Left colon (tissue), 2 donors: ENCODE measurements at places on chromosomes 13 and 19. TPM values are rescaled to one million over a fixed set of nuclear protein-coding genes. Genes with fewer than 3 reads are reported as not detected.

The SWSAP1 gene
- 3.4 TPM for total RNA-seq

The APOE gene
- 88.2 TPM for total RNA-seq

The WDR62 gene
- 0.84 TPM for total RNA-seq

The DCT gene
- not detected for total RNA-seq

The TINCR gene
- 7.2 TPM for total RNA-seq

The LRRC4B gene
- 1.2 TPM for total RNA-seq

The AZU1 gene
- not detected for total RNA-seq

The GJB2 gene
- 39.0 TPM for total RNA-seq

GRCh38 chr13:110463871-110464510 lies 97.5 kb downstream of the RAB20 start:
- no peak for DNase-seq

- DNase-seq, result no peak
These were observed 68.6 kb upstream of the MIR17HG start for GRCh38 chr13:91278888-91279287.

DNA sequence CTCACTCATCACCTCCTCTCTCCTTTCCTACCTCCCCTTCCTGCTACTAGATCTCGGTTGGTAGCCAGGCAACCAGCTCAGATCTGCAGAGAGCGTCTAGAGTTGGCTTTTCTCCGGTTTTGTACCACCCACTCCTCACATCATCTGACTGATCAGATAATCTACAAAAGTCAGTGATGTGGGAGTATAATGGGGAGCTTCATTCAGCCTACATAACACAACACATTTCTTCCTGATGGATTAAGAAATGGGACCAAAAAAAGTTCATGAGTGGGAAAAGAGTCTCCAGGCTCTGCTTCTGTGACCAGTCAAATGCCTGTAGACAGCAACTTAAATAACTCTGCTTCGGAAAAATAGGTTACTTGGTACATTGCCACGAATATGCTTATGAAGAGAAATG lies 279.8 kb downstream of the DCLK1 start:
- DNase-seq, result no peak

DNA sequence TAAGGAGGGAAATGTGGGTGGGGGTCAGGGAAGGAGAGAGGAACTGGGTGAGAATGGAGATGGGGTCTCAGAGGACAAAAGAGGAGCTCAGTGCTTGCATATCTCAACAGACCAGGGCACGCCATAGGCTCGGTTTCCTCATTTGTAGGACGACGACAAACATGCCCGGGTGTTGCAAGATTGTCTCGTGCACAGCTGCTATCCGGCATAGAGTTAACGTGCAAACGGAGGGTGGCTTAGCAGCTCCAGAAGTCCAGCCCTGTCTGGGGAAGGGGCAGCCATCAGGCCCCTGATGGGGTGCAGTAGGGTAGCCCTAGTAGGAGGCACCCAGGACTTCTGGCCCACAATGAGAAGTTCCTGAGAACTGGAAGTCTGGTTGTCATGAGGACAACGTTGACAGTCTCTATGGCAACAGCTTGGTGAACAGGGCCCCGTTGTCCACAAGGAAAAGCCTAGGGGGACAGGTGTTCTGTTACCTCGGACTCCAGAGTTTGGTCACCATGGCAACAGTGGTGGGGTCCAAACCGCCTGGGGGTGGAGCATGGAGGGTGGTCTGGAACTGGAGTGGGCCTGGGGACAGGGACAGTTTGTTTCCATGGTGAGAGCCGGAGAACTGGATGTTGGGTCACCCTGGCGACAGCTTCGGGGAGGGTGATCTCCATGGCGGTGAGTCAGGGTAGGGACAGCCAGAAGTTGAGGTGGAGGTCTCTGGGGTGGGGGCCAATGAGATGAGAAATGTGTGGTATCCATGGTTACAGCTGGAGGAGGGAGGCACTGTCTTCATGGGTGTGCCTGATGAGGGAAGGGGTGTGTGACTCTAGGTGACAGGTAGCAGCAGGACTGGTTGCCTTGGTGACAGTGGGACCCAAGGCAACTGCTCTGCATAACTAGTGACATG lies 16.8 kb downstream of the TM6SF2 start:
- no peak for DNase-seq
